Activated naive CD4-positive, alpha-beta T cell treated with anti-CD3 and anti-CD28 coated beads for 36 hours (primary cell): ENCODE measurements at places on chromosomes 13 and 19.

DNA sequence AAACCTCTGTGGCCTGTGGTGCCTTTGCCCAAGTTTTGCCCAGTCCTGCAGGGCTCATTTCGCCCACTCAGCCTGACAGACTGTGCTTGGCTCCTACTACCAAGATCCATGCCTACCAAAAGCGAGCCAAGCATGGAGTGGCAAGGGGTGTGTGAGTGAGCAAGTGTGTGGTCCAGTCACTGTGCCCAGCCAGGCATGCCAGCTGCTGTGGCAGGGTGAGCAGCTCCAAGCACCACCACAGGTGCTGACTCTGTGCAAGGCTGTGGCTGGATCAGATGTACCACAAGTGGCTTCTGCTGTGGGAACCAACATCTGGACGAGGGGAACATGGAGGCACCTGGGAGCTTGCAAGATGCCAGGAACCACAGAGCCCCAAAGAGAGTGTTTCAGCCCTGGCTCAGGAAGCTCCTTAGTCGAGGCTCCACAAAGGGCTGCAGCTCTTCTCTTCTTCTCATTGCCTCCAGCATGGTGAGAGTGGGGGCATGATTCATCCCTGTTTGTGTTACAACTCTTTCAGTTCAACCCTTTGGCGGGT lies 1564.2 kb upstream of the MIR17HG start:
- no peak for DNase-seq

- DNase-seq, result no peak
These were observed 462.0 kb upstream of the ZNF507 start for GRCh38 chr19:31883296-31883990.

GRCh38 chr19:2700660-2701360 lies 1.7 kb downstream of the GNG7 start:
- DNase-seq, result no peak

- no peak for DNase-seq
These were observed 1244.2 kb upstream of the MIR17HG start for GRCh38 chr13:90103099-90103784.

- DNase-seq, result no peak
These were observed 126.9 kb downstream of the FGF9 start for GRCh38 chr13:21797736-21798135.

DNA sequence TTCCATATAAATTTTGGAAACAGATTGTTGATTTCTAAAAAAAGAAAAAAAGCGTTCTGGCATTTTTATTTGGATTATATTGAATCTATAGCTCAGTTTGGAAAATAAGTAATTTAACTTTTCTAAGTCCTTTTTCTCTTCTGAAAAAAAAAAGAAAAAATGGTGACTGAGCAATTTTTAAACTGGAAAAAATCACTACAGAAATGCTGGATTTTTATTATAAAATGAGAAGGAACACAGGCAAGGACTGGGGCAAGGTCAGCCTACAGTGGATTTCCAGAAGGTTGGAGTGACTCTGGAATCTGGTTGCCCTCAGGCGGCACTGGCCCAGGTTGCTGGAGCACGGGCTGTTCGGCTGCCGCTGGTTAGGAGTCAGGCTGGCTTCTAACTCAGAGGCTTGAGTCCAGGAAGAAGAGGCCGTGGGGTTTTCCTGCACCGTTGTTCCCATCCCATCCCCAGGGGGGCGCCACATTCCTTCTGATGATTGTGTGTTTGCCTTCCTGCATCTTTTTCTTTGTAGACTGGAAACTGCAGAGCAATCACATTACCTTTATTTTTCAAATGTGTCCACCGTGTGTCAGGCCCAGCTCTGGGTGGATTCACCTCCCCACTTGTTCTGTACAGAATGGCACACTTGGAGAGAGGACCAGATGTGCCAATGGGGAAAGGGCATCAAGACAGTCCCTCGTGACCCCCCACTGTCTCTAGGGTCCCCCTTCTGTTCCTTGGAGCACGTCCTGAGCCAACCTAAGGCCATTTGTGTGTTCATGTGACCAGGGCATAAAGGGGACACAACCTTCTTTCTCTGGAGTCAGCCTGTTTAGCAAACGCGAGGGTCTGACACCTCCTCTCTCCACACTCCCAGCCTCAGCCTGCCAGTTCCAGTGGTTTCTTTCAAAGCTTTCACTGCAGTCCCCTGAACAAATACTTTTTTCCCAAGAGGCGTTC lies 44.5 kb upstream of the GTF3A start:
- DNase-seq, result peak; percentile 82

DNA sequence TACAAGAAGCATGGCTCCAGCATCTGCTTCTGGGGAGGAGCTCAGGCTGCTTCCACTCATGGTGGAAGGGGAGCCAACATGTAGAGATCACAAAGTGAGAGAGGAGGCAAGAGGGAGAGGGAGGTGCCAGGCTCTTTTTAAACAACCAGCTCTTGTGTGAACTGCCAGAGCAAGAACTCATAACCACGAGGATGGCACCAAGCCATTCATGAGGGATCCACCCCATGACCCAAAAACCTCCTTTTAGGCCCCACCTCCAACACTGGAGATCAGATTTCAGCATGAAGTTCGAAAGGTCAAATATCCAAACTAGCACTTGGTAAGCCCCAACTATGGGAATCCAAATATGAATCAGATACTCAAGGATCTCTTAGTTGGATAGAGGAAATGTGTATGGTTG lies 131.2 kb downstream of the RXFP2 start:
- DNase-seq, result no peak

DNA sequence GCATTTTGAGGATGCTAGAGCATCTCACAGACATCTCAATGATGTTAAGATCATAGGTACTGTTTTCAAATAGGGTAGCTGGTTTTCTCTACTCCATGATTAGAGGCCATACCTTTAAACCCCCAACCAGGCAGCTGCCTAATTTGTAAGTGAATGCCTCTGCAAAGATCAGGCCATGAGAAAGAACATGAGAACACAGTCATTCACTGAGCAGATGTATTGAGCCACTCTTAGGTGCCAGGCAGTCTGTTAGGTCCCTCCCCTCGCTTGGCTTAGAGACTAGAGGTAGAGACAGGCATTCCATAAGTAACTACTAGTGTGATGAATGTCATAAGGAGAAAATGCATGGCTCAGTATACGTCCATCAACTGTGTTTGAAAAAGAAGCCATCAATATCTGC lies 410.0 kb downstream of the FGF9 start:
- DNase-seq, result no peak

GRCh38 chr19:52535771-52536447 lies 8.4 kb downstream of the ZNF808 start:
- peak; percentile 94 for DNase-seq
